ENCODE measurements at places on chromosomes 12 and 14.

DNA sequence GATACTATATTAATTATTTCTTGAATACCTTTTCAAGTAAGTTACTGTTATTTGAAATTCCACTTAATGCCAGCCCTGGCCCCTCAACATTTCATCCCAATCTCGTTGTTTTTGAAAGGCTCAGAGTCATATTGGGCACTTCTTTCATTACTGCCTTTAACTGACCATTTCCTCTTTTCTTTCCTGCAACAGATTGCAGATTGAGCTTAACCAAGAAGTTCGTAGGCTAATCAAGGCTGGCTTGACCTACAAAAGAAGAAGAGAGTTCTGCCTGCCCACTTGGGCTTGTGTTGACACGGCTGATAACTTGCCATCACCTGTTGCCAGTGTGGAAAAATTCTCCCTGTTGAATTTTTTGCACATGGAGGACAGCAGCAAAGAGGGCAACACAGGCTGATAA is 91.0 kb downstream of the FLRT2 start:
- no peak for DNase-seq

DNA sequence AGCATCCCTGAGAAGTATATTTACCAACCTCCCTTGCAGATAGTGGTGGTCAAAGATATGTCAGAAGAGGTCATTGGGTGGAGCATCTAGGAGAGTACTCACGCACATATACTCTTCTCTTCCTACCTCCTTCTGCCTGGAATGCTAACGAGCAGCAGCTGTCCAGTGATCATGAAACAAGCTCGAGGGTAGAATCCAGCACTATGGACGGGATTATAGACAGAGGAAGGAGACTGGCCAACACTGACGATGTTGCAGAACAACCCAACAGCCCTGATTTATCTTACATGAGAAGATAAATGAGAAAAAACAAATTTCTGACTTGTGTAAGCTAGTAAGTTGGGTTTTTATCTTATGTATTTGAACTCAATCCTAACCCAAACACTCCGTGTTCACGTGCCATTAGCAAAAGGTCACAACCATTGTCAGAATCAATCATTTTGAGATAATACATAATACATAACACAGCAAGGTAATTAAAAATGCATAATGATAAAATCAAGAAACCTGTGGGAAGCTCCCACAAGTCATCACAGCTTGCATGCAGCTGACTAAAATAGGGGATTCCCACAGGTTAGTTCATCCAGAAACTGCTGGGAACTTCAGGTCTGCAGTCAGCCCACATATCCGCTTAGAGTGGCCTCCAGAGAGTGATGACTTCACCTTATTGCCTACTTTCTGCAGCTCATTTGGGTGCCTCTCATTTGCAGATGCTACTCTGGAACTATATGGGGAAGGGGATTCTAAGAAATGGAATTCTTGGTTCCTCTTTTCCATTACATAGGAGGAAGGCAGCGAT is 36.3 kb upstream of the STK38L start:
- DNase-seq: no peak

DNA sequence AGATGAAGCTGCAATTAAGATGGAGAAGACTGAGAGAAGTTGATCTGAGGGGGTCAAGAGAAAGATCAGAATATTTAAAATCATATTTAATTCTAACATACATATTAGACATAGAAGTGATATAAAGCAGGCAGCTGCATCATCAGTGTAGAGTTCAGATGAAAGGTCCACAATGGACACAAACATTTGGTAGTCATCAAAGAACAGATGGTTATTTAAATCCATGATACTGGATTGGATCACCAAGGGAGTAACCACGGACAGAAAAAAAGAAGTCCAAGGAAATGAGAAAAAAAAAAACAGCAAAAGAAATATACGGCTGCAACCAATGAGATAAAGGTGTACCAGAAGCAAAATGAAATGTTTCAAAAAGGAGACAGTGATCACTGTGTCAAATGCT is 20.1 kb downstream of the NOVA1 start:
- DNase-seq: no peak

DNA sequence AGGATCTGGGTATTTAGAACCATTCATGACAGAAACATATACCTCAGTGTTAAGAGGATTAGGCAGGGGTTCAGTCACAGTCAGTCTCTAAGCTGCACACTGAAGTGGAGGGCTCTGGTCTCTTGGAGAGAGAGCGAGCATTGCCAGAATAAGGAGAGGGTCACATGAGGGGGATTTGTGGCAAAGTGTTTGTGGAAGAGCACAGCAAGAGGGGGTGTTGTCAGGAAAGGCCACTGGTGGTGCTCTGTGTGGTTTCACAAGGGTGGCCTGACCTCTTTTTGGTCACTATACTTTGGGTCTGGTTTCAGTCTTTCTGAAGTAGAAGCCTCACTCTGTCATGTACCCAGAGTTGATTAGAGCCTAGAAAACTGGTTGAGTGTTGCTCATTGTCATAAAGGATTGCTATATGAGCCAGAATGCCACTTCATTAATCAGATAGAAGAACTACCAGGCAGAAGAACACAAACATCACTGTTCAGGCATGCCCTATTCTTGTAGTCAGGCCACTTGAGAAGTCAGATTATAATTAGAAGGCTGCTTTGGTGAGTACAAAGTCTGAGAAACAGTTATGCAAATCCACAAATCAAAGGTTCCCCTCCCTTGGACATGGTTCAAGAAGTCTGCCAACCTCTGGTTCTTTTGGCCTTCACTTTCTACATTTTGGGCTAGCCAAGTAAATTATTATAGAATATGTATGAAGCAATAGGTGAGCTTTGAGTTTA is 8.4 kb downstream of the TMEM19 start:
- DNase-seq: no peak

- DNase-seq: no peak
Observed at GRCh38 chr12:93895089-93895445, 217.9 kb downstream of the CRADD start.

DNA sequence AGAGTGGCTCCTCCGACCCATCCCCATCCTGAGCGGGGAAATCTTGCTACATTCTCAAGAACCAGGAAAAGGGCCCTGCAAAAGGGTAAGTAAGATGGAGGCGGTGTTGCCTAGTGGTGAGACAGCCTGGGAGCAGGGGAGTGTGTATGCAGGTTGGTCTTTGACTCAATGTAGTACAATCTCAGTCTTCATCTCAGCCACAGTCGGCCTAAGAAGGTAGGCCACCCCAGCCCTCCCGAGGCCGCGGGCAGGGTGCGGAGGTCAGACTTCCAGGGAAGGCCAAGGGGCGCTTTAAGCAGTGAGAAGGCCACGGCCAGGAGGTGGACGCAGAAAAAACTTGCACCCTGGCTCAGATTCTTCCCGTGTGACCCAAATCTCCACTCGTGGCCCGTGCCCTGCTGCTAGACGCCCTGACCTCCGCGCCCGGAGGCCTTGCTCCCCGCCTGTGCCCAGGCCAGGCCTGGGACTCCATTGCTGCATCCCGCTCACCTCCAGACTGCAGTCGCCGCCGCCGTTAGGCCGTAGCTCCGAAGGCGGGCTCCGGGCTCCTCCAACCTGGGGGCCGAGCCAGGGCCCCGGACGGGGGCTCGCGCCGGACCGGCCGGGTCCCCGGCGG is 435 bp downstream of the FOXM1 start:
- DNase-seq: no peak

DNA sequence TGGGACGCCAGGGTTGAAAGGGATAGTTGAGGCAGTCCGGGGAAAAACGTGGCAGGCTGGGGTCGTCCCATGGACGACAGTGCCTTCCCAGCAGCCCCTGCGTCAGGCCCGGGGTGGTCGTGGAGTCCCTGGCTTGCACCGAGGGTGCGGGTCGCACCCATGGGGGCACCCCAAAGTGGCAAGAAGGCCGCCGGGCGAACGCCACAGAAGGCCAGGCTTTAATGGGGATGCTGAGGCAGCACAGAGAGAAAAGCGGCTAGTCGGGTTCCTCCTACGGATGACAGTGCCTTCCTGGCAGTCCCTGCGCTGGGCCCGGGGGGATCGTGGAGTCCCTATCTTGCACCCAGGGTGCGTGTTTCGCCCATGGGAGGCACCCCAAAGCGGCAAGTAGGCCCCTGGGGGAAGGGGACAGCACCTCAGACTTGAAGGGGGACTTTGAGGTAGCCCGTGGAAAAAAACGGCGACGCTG is 158.6 kb upstream of the ALG10B start:
- DNase-seq: no peak

- DNase-seq: no peak
Observed at GRCh38 chr14:105141026-105141425, 27.6 kb downstream of the JAG2 start.

DNA sequence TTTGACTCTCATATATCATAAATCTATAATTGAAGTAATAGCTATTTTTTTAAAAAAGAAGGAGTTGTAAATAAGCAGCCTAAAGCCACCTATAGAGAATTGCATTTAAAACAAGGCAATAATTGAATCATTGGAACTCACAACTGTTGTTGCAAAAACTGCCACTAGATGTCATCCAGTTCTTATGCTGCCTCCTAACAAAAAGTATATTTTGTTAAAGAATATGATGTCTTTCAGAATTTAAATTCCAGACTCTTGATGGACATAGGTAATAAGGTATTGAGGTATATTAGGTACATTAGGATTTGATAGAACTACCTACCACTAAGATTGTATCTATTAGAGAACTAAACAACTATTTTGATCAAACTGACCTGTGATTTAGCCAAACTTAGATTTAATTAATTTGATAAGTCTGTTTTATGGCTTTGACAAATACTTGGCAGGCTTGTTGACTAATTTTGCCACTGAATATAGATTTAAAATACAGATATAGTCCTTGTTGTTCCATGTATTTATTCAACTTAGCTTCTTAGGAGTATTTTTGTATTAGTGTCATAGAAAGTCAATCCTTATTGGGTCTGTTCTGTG is 401.4 kb downstream of the RPL10L start:
- DNase-seq: no peak

DNA sequence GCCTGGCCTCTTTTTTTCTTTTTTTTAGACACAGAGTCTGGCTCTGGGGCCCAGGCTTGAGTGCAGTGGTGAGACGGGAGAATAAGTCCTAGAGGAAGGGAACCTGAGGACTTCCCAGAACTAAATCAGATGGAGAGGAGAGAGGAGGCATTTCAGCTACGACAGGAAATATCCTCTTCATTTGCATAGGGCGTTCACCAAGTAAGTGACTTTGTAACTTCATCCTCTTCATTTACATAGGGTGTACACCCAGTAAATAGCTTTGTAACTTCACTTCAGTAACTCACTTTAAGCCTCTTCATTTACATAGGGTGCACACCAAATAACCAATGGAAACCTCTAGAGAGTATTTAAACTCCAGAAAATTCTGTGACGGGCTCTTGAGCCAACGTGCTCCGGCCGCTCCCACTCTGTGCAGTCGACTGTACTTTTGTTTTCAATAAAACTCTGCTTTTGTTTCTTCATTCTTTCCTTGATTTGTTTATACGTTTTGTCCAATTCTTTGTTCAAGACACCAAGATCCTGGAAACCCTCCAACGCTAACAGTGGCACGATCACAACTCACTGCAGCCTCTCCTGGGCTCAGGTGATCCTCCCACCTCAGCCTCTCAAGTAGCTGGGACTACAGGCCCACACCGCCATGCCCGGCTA is 21.4 kb upstream of the ANKRD9 start:
- DNase-seq: no peak

DNA sequence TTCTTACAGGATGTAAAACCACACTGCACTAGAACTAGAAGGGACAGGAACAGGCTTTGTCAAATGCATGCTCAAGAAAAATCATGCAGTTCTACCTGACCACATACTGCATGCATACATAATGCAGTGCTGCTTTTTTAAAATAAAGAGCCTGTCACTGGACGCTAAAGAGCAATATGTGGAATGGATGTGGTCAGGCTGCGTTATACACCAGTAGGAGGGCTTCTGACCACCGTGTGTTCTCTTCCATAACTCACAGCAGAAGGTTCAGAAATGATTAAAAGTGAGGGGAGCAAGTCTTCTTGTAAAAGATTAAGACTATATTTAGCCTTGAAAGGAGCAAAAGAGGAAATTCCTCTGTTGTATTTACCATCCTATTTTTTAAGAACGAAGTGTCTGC is 392.0 kb downstream of the EMP1 start:
- DNase-seq: no peak

DNA sequence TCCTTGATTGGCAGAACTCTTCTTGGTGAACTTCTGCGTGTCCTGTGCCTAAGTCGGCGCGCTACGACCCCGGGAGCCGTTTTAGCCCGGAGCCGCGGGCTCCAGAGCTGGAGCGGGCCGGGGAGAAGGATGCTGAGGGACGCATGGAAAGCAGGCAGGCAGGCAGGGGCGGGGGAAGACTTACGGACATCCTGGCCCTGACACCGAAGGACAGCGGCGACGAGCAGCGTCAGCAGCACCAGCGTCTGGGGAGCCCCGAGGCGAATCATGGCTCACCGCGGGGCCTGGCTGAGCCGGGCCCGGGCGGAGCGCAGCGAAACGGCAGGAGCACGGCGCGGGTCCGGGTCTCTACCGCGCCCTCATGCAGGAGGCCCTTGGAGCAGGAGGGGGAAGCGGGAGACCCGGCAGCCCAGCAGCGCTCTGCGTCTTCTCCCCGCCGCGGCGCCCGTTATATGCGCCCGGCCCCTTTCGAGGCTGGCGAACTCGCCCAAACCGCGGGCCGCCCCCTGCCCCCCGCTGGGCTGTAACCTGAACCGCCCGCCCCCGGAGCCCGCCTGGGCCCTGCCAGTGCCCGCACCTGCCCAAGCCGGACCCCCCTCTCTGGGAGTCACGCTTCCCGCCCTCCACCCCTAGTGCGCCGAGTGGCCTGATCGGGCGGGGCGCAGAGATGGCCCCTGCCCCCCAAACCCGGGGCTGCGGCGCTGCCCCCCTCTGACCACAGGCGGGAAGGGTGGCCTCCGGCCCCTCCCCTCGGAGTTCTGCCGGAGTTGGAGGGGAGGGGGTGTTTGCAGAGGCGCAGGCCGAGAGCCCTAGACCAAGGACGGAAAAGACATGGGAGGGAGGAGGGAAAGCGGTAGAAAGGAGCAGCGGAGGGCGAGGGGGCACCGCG is at the start of gene COL2A1:
TSS of gene COL2A1 (minus strand) at position 424 of the 889 bp plus-strand sequence. CDS start at position 269, 155 bp downstream.
- no peak for DNase-seq

- no peak for DNase-seq
Observed at GRCh38 chr14:60153991-60154390, 11.2 kb downstream of the DHRS7 start.

DNA sequence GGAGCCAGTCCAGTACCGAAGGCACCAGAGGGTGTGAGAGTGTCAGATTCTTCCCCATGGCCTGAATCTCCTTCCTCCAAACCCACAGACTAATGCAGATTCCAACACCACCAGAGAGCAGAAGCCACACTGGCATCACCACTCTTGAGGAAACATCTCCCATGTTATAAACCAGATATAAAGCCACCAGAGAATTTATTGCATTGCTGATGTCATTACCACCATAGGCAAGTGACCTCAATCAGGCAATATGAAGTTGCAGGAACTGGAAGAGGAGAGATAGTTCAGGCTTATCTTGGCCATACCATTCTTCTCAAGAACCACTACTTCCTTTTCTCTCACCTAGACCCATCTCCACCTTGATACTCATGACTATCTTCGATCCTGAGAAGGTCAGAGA is 653.4 kb downstream of the TMEM121 start:
- no peak for DNase-seq

- peak; percentile 19 for DNase-seq
Observed at GRCh38 chr12:39441963-39442830, 723 bp downstream of the KIF21A start.

- DNase-seq: no peak
Observed at GRCh38 chr12:105409279-105409678, 78.8 kb downstream of the C12orf75 start.

GRCh38 chr12:89884952-89885351 is 176.3 kb upstream of the ATP2B1 start:
- no peak for DNase-seq

GRCh38 chr14:35362450-35362849 is 42.1 kb downstream of the NFKBIA start:
- DNase-seq: no peak

Measured in stimulated activated CD4-positive, alpha-beta T cell treated with anti-CD3 and anti-CD28 coated beads, Interleukin-1b, Interleukin-23, amount 100 ng/mL, for 1 hour (primary cell).